Pons (tissue), 1 donor: ENCODE measurements at places on chromosomes 7 and 10.

DNA sequence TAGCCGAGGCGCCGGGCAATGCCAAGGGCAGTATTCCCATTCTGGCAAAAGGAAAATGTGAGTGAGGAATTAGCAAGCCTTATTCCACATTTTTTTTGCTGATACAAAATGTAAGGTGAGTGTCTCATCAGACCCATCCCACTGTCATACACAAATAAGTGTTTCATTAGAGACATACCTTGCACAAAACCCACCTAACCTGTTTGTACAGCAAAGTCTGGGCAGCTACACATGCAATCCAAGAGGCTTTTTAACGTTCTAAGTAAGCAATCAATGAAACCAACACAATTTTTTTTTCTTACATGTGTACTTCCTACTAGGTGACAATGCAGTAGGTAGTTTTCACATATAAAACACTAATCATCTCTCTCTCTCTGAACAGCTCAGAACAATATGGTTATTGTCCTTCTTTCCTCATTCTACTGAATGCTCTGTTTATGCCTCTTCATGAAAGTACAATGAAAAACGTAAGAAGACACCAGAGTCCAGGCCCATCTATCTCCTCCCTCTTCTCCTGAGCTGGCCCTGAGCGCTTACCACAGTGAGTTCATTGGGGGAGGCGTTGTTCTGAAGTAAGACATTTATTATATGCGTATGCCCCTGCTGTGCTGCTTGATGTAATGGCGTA, 217.2 kb downstream of the ANK3 start:
- DNase-seq, result peak; percentile 88

GRCh38 chr7:7988706-7989105, 20.1 kb downstream of the GLCCI1 start:
- DNase-seq, result no peak

DNA sequence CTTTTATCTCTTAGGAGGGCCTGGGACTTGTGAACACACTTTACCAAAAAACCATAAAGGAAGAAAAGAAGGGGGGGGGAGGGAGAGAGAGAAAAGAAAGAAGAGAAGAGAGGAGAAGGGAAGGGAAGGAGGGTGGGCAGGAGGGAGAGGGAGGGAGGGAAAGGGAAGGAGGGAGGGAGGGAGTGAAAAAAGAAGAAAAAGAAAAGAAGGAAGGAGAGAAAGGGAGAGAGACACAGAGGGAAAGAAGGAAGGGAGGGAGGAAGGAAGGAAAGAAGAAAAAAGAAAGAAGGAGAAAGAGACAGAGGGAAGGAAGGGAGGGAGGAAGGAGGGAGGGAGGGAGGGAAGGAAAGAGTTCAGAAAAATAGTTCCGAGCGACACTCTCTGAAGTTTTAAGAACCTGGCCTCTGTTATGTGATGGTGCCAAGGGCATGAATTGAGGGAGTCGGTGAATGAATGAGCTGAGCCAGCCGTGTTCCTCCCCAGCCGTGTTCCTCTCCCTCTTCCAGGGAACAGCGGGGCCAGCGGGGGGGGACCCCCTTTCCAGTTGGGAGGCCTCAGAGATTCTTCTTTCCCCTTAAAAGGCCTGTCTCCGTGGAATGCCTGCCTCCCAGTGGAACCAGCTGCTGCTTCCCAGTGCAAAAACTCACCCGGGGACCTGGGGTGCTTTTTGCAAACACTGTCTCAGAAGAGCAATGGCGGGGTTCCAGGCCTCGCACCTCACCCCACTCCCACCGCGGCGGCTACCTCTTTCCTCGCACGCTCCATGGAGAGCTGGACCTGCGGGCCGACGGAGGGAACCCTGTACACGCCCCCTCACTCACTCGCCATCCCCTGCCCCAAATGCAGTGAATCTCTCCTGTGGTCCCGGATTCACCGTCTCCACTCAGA, 84.1 kb downstream of the FOXL3 start:
- DNase-seq, result no peak

DNA sequence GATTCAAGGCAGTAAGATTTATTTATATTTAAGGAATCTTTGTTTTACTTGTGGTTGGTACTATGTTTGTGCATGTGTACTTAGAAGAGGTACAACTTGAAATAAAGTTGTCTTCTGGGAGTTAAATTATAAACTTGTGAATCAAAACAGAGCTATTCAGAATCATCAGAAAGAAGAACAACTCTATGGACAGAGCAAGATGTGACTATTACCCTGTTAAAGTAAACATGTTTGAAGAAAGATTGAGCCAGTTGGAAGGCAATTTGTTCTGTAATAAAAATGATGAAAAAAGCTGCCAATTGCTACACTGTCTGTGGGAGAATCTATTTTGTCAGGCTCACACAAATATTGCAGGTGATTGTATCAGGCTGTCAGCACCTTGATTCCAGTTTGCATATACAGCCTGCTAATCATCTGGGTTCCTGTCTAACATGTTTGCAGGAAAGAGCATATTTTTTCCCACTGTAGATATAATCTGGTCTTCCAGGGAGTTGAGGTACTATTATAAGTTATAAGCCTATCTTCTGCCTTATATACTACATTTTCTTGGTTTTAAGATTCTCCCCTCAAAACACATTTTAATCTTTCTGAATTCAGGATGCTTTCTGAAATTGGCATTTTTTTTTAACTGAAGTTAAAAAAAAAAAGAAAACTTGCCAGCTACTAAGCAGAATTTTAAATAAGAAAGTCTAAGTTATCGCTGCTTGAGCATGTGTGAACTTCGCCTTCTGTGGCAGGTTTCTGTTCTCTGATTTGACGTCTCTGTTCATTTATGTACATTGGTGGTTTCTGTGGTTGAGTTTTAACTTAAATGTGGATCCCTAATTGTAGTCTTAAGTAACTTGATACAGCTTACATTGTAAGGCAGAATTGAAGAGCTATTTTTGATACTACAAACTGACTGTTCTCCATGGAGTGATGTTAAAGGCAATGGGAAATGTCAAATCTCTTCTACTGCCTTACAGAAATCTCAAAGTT, 46.0 kb downstream of the ZNRF2 start:
- no peak for DNase-seq

DNA sequence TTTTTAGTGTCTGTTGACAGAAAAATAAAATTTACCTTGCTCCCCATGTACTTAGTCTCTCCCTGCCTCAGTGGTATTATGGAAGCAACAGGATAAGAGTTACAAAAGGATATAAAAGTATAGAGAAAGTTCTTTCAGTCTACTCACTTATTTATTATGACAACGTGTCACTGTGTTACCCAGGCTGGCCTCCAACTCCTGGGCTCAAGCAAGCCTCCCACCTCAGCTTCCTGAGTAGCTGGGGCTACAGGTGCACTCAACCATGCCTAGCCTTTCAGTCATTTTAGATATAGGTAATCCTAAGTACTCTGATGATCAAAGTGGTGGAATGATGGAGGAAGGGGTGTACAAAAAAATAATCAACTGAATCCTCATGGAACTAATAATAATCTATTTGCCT, 215.2 kb upstream of the MKLN1 start:
- DNase-seq, result no peak

DNA sequence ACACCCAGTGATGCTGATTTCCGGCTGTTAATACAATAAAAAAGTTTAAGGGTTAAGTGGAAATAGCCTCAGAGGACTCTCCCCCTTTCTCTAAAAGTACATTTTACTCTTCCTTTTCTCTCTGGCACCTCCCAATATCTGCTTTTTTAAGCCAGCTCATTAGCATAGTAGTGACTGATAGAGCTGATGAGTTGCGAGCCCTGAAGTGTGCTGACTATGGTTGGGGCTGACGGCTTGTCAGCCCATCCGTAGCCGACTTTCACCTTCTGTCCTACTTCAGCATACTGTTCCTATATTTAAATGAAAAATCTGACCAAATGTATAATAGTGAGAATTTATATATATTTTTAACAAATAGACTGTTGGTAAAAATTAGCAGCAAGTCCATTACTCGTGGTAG, 80.0 kb downstream of the SHH start:
- DNase-seq, result no peak

DNA sequence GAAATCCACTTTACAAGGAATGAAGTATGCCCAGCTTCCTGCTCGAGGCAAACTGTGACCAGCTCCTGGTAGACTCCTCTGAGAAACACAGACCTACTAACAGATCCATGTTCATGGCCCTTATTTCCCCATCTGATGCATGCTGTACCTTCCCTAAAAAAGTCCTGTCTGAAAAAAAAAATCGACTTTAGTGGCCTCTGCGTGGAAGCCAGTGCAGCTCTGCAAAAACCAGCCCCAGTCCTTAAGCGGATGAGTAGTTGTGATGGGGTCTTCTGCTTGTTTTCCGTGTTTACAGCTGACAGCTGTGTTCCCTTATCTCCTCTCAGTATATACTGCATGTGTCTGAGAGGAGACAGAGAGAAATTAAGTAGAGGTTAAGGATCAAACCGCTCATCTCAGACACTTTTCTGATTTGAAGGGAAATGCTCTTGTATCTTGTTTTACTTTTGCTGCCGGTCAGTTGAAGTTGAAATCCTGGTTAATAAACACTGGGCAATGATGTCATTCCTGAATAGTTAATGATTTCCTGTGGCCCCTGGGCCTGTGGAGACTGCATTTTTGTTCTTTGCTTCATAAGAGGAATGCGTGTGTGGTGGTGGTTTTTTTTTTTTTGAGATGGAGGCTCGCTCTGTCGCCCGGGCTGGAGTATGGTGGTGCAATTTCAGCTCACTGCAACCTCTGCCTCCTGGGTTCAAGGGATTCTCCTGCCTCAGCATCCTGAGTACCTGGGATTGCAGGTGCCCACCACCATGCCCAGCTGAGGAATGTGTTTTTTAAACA, 67.6 kb downstream of the DOCK1 start:
- DNase-seq, result peak; percentile 67
